GM20000 (cell line): ENCODE measurements at places on chromosomes 12 and 14.

DNA sequence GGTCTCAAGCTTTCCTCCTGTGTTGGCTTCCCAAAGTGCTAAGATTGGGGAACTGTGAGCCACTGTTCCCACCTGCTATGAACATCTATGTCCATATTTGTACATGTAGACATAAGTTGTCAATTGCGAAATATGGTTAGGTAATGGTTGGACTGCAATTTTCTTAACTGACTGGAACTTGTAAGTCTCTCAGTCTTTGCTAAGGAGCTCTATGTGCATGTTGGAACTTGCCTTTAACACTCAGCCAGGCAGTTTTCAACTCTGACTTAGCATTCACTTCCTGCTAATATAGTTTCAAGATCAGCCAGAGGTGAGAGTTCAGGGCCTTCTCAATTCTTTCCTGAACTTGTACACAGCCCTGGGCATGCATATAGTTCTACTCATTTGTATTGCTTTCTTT, 44.5 kb upstream of the EEA1 start:
- peak; percentile 22 for DNase-seq

- DNase-seq = no peak
Observed at GRCh38 chr14:74988131-74988530, 14.6 kb upstream of the EIF2B2 start.

GRCh38 chr12:131229426-131230339, 276.0 kb downstream of the ADGRD1 start:
- no peak for DNase-seq

DNA sequence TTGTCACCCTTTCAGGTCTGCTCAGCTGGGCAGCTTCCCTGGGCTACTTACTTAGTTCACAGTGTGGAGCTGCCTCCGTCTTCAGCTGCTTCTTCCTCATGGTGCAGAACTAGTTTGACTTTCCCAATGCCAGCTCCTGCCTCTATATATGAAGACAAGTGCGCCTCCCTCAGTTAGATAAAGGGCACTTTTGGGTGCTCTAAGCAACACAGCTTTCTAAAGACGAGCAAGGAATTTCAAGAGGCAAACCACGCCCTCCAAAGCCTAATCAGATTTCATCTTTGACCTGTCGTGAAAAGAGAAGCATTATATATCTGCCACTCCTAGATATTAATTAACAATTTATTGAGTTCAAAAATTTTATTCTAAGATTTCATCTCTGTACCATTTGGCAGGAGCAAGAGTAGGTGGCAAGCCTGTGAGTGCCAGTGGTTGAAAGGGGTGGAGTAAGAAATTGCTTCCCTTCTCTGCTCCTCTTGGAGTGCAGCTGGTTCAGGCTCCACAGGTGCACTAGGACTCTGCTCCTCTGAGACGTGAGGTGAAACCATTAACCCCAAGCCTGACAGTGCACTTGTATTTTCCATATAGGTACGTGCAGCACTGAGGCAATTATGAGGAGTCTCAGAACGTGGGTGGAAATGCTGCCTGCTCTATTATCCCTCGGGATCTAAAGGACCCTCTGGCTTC, 2.1 kb upstream of the SLC11A2 start:
- peak; percentile 19 for DNase-seq

- DNase-seq = no peak
Observed at GRCh38 chr12:24356240-24356804, 406.9 kb upstream of the SOX5 start.

- DNase-seq = peak; percentile 52
Observed at GRCh38 chr12:123983822-123984485, 10.9 kb downstream of the ZNF664 start.

- DNase-seq = no peak
Observed at GRCh38 chr14:24285351-24285750, 14.0 kb upstream of the RABGGTA start.

- DNase-seq = no peak
Observed at GRCh38 chr12:30826276-30826675, 71.5 kb upstream of the CAPRIN2 start.

- no peak for DNase-seq
Observed at GRCh38 chr12:79388011-79388410, 302.8 kb downstream of the PAWR start.

DNA sequence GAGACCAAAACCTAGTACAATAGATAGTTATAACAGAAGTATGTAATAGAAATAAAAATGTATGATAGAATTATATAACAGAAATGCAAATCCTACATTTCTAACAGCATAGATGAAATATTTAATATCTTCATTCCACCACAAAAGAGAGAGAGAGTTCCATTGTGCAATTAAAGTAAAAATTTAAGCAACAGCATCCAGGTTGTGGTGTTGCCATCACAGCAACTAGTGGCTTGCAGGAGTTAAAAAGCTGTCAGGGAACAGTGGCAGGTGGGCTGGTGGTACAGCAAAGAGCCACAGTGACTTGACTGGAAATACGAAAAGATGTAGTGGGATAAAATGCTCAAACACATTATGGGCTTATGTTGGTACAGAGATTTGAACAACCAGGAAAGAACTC, 57.1 kb upstream of the MDM1 start:
- no peak for DNase-seq

DNA sequence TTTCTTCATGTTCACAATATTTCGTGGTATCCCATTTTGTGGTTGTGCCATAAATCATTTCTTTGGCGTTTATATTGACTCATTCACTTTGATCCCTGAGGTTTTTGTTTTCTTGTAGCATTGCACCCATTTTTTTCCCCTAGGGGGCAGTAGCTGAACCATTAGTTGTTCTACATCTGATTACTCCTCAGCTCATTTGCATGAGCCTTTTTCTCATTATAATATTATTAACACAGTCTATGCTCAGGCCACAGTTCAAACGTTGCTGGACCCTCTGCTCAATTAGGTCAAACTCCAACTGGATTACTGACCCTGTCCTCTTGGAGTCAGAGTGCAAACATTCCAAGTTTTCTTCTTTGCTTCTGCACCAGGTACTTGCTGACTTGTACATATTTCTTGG, 475.4 kb upstream of the SEL1L start:
- no peak for DNase-seq

DNA sequence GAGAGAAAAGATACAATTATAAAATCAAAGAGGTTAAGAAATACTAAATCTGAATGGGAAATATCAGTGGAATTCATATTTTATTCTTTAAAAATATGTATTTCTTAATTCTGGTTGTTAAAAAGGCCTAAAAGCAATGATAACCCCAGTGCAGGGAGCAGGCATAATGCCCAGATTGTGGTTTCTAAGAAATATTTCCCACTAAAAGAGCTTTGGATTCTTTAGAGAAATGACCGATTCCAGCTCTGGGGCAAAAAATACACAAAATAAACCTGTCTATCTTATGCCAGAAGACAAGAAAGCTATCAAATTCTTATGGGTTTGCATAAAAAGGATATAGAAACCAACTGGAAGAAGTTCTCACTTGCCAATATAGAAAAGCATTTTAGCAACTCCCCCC, 71.6 kb downstream of the PDE6H start:
- no peak for DNase-seq
